ENCODE measurements at places on chromosomes 4 and X.

GRCh38 chr4:1416051-1416947 lies 10.1 kb upstream of the NKX1-1 start:
- DNase-seq, result no peak

DNA sequence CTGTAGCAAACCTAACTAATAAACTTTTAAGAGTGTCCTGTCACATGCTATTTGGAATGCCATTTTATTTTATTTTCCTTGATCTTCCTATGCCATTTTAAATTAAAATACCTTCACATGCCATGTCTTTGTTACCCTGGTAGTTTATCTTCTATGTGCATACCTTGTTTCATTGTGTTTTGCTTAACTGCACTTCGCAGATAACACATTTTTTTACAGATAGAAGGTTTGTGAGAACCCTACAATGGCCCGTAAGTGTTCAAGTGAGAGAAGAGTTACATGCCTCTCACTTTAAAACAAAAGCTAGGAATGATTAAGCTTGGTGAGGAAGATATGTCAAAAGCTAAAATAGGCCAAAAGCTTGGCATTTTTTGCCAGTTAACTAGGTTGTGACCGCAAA lies 744.1 kb downstream of the STIM2 start:
- no peak for DNase-seq

- DNase-seq, result peak; percentile 31
These were observed 17.0 kb upstream of the AP1AR start for GRCh38 chr4:112214390-112215264.

DNA sequence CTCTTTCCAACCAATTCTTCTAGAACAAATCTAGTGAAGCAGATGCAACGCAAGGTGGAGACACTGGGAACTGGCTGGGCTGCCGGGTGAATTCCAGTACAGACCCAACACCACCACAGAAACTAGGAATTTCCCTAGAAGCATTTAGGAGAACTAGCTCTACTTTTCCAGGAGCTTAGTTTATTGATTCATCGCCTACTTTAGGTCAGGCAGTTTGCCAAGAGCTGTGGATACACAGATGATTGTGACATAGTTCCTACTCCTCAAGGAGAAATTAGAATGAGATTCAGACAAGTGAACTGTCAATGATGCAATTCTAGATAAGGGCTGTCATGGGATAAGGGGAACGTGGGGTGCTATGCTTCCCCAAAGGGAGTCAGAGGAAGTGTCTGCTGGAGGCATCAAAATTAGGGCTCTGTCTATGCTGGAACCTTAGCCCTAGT lies 350.0 kb downstream of the CAMK2D start:
- peak; percentile 83 for DNase-seq

GRCh38 chrX:38982370-38982769 lies 181.1 kb downstream of the MID1IP1 start:
- no peak for DNase-seq

GRCh38 chr4:31592293-31592692 lies 872.1 kb downstream of the PCDH7 start:
- DNase-seq, result no peak

DNA sequence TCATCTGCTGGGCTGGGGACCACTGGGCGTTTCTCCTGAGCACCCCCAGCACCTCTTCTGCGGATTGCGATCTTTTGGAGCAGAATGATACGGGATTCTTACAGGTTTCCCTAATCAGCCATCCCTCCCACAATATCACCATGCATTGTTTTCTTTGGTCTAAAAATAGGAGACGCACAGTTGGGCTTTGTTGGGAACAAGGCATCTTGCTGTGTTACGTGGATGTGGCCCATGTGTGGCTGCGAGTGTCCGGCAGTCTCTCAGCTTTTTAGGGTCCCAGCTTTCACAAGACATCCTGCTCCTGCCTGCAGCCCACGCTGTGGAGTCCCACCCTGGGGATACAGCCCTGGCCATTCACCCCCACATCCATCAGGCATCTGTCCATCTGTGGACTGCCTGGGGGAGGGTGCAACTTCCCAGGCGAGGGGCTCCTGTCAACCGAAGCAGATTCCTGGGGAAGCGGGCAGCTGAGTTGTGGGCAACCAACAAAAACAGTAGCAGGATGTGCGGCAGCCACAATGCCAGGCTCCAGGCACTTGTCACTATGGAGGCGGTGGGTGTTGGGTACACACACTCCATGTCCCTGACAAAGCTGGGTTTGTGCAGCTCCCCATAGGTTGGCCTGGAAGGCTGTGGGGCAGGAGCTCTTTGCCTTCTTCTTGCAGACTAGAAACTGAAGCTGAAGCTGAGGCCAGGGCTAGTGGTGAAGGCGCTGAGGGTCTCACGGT lies 185.5 kb upstream of the PSAPL1 start:
- DNase-seq, result no peak

DNA sequence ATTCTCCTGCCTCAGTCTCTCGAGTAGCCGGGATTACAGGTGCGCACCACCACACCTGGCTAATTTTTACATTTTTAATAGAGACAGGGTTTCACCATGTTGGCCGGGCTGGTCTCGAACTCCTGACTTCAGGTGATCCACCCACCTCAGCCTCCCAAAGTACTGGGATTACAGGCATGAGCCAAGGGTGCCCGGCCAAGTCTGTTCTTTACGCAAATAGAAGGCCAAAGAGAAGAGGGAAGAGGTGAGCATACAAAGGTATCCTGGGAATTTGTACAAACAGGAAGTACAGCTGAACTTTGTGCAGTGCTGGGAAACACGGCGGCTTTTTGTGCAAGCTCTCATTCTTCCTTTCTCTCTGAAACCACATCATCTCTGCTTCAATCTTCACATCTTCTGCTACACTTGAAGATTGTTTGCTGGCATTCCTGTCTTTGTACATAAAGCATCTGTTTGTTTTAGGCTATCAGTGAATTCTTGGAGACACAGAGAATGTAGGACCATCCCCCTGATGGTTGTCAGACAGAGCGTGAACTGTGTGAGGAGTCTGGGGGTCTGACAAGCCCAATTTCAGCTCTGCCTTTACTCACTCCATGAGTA lies 71.9 kb upstream of the PRSS48 start:
- no peak for DNase-seq

All from AG10803 (cell line).